Hepatocyte (in vitro differentiated cells): ENCODE measurements at places on chromosomes 4 and X. TPM values are rescaled to one million over a fixed set of nuclear protein-coding genes. Genes with fewer than 3 reads are reported as not detected.

TCEANC gene
- polyA plus RNA-seq, result 1.8 and 2.0 TPM in 2 replicates

- H3K27me3 ChIP-seq, result no peaks in the 10 kb centered on the region
- no peak overlapping the region for H3K27ac ChIP-seq
- H3K4me1 ChIP-seq, result peaks cover 17% of the 10 kb centered on the region
- no peak for DNase-seq
- no peak overlapping the region for H3K4me3 ChIP-seq
These were observed 199.0 kb upstream of the NUDT6 start for GRCh38 chr4:123121241-123121907.

GPR143 gene
- polyA plus RNA-seq, result 9.4 and 9.8 TPM in 2 replicates

DNA sequence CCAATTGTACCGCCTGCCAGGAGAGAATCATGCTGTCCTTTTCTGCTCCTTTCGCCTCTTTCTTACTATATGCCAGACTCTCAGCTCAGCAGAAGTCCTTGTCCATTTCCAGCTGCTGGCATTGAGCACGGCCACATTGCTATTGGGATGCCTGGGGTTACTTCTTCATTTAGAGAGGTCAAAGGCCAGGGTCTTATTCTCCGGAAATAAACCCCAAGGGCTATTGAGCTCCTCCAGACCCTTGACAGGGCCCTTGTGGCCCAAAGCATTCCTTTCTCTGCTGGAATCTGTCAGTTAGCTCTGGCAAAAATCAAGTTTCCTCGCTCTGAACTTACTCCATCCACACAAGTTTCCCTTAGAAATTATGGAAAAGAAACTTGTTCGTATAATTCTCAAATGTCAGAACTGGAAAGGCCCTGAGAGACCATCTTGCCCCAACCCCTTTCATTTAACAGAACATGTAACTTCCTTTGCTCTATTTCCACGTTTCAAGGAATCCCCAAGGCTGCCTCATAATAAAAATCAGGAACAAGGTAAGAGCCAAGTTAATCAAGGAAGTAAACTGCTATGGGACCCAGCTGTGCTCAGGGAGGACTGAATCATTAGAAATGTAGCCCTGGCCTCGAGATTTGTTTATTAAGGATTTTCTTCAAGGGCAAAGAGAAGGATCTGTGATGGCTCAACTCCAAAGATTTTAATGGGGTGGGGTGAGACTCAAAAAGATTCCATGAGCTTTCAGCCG, 11.8 kb downstream of the AKAP4 start:
- DNase-seq, result no peak
- H3K36me3 ChIP-seq, result no peaks in the 10 kb centered on the region
- peaks cover 11% of the 10 kb centered on the region for H3K4me1 ChIP-seq
- no peak overlapping the region for H3K4me3 ChIP-seq
- H3K27me3 ChIP-seq, result no peaks in the 10 kb centered on the region

GRCh38 chr4:90187148-90187884, 60.1 kb downstream of the CCSER1 start:
- no peak overlapping the region for H3K4me3 ChIP-seq
- no peaks in the 10 kb centered on the region for H3K36me3 ChIP-seq
- peaks cover 5% of the 10 kb centered on the region for H3K4me1 ChIP-seq
- H3K27ac ChIP-seq, result no peak overlapping the region

- H3K27ac ChIP-seq, result no peak overlapping the region
- no peaks in the 10 kb centered on the region for H3K36me3 ChIP-seq
- H3K4me1 ChIP-seq, result no peaks in the 10 kb centered on the region
- H3K4me3 ChIP-seq, result no peak overlapping the region
These were observed 78.6 kb upstream of the ADRA2C start for GRCh38 chr4:3687538-3687937.

- no peak overlapping the region for H3K27ac ChIP-seq
- no peaks in the 10 kb centered on the region for H3K27me3 ChIP-seq
- H3K36me3 ChIP-seq, result no peaks in the 10 kb centered on the region
- H3K4me3 ChIP-seq, result no peak overlapping the region
These were observed 2.5 kb upstream of the CDKL5 start for GRCh38 chrX:18422886-18423285.

OPN1MW gene
- not detected in 2 replicates for polyA plus RNA-seq

GRCh38 chr4:36027203-36027602, 217.1 kb downstream of the ARAP2 start:
- no peak for DNase-seq
- H3K4me1 ChIP-seq, result no peaks in the 10 kb centered on the region
- H3K27me3 ChIP-seq, result no peaks in the 10 kb centered on the region
- H3K4me3 ChIP-seq, result no peak overlapping the region
- no peak overlapping the region for H3K27ac ChIP-seq
- no peaks in the 10 kb centered on the region for H3K36me3 ChIP-seq

DNA sequence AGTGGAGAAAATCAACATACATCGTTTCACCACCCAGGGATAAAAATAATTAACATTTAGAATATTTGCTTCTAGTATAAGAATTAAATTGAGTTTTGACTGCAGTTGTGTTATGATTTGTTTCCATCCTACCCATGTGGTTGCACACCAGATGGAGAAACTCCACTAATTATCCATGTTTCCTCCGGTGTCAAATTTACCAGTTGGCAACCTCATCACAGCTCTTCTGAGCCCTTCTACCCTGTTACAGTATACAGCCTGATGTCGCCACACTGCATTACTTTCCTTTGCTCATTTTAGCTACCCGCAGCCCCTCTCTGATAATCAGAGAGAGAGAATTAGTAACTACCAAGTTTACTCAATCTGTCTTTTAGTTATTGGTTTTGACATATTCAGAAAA, 411.2 kb downstream of the DTHD1 start:
- no peak overlapping the region for H3K27ac ChIP-seq
- no peak for DNase-seq
- no peaks in the 10 kb centered on the region for H3K4me1 ChIP-seq
- H3K36me3 ChIP-seq, result no peaks in the 10 kb centered on the region

- no peaks in the 10 kb centered on the region for H3K36me3 ChIP-seq
- no peak overlapping the region for H3K4me3 ChIP-seq
- no peaks in the 10 kb centered on the region for H3K27me3 ChIP-seq
- no peak for DNase-seq
These were observed 119.0 kb upstream of the UGT8 start for GRCh38 chr4:114479595-114479994.

DNA sequence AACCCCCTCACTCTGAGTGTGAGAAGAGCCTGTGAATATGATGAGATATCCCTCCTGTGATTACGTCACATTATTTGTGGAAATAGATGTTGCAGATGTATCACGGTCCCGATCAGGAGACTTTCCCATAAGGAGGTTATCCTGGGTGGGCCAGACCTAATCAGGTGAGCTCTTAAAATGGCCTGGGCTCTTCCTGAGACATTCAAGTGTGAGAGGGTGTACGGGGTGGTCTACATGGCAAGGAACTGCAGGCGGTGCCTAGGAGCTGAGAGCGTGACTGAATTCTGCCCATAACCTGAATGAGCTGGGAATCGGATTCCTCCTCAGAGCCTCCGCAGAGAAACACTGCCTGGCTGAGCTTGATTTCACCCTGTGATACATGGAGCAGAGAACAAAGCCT, 12.9 kb upstream of the CENPVL1 start:
- H3K36me3 ChIP-seq, result no peaks in the 10 kb centered on the region
- H3K27ac ChIP-seq, result no peak overlapping the region
- H3K27me3 ChIP-seq, result no peaks in the 10 kb centered on the region
- H3K4me1 ChIP-seq, result no peaks in the 10 kb centered on the region
- no peak overlapping the region for H3K4me3 ChIP-seq
- DNase-seq, result no peak

KLB gene
- polyA plus RNA-seq, result 7.5 and 11.5 TPM in 2 replicates

CSAG3 gene
- 0.33 TPM in 1 of 2 replicates, not detected in the other for polyA plus RNA-seq

STATH gene
- polyA plus RNA-seq, result not detected in 2 replicates

RPS6KA6 gene
- polyA plus RNA-seq, result 2.4 and 2.6 TPM in 2 replicates

TDO2 gene
- polyA plus RNA-seq, result 91.4 and 149 TPM in 2 replicates

DNA sequence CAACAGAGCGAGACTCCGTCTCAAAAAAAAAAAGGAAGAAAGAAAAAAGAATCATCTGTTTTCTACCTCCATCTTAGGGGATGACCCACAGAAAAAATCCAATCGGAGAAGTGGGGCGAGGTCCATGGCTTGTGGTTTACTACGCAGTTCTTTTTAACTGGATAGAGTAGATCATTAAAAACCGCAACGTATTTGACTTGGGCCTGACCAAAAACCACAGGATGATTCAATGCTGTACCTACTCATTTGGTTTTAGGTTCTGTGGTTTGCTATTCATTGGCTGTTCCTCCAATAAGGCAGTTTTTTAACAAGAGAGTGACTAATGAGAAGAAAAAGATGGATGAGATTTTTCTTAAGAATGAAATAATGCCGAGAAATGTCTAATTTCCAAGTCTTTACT, 83.7 kb downstream of the FREM3 start:
- no peaks in the 10 kb centered on the region for H3K36me3 ChIP-seq
- no peak overlapping the region for H3K27ac ChIP-seq
- H3K4me3 ChIP-seq, result no peak overlapping the region
- no peaks in the 10 kb centered on the region for H3K27me3 ChIP-seq

F8A2 gene
- not detected in 2 replicates for polyA plus RNA-seq

DNA sequence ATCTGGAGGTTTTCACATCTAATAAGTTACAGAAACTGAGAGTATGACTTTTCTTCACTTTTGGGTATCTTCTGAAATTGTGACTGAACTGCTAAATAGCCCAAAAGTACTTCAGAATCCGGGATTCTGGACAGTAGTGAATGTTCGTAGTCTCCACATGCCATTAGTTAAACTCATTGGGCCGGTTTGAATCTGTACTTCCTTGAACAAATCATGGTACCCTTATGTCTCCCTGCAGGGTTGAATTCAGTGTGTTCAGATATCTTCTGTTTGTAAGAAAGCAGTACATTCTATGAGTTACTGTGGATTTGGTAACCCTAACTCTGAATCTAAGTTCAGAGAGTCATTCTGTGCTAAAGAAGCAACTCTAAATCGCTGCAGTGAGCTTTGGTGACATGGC, 33.6 kb downstream of the FAM193A start:
- no peak overlapping the region for H3K4me3 ChIP-seq
- DNase-seq, result no peak
- no peak overlapping the region for H3K27ac ChIP-seq
- H3K27me3 ChIP-seq, result no peaks in the 10 kb centered on the region
- H3K4me1 ChIP-seq, result no peaks in the 10 kb centered on the region
